ENCODE measurements at places on chromosomes 13 and 19.

DNA sequence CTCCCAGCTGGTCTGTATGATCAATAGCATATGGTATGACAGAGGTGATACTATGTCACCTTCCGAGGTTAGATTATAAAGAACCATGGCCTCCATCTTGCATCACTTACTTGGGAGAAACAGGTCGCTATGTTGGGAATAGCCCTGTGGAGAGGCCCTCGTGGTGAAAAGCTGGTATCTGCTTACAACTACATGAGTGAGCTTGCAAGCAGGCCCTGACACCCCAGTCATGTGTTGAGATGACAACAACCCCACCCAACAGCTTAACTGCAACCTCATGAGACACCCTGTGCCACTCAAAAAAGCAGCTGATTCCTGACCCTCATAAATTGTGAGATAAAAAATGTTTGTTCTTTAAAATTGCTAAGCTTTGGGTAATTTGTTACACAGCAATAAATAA lies 18.8 kb downstream of the MTRF1 start:
- no peak for DNase-seq

- no peak for DNase-seq
Observed at GRCh38 chr13:24668955-24669582, 11.1 kb upstream of the ATP12A start.

GRCh38 chr13:50999641-51000040 lies 90.0 kb downstream of the RNASEH2B start:
- DNase-seq: no peak

- DNase-seq: no peak
Observed at GRCh38 chr19:1883784-1884183, 1.5 kb downstream of the ABHD17A start.

- DNase-seq: no peak
Observed at GRCh38 chr13:40187324-40187795, 479.1 kb downstream of the FOXO1 start.

GRCh38 chr19:31483226-31483857 lies 134.1 kb upstream of the TSHZ3 start:
- DNase-seq: no peak

DNA sequence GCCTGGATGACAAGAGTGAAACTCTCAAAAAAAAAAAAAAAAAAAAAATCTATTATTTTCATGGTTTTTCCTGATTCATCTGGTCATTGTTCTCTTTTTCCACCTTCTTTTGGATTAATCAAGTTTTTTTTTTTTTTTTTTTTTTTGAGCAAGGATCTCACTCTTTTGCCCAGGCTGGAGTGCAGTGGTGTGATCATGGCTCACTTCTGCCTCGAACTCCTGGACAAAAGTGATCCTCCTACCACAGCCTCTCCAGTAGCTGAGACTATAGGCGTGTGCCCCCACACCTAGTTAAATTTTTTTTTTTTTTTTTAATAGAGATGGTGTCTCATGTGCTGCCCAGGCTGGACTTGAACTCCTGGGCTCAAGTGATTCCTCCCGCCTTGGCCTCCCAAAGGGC lies 27.7 kb downstream of the BLOC1S3 start:
- no peak for DNase-seq

DNA sequence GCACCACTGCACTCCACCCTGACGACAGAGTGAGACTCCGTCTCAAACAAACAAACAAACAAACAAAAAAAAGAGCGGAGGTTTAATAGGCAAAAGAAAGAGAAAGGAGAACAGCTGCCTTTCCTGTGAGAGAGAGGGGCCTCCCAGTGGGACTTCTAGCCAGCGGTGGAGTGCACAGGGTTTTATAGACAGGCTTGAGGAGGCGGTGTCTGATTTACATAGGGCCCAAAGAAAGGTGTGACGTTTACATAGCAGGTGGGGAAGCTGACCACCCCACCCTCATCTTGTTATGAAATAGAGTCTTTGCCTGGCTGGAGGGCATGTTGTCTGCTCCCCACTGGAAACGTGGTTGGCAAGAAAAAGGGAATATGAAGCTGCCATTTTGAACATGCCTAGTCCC lies 106.0 kb upstream of the CSNK1A1L start:
- no peak for DNase-seq

DNA sequence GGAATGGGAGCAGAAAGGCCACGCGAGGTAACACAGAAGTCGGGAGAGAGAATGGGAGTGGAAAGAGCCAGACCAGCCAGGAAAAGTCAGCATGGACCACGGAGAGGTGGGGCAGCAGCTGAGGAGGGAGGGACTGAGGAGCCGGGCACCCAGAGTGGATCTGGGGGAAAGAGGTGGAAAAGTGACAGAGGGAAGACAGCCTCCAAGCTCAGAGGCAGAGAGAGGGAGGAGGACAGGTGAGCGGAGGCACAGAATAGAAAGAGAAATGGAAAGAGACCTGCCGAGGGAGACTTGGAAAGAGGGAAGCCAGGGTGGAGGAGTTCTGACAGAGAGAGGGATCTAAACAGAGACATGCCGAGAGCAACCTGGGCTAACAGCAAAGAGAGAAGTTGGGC lies 1.6 kb downstream of the GRIK5 start:
- no peak for DNase-seq

- DNase-seq: no peak
Observed at GRCh38 chr13:112729408-112729807, 39.6 kb downstream of the ATP11A start.

Measured in Caki2 (cell line).